ENCODE measurements at places on chromosomes 2 and 18.

- peak; percentile 87 for DNase-seq
Measured at GRCh38 chr2:69724540-69725159, 17.3 kb upstream of the ANXA4 start.

DNA sequence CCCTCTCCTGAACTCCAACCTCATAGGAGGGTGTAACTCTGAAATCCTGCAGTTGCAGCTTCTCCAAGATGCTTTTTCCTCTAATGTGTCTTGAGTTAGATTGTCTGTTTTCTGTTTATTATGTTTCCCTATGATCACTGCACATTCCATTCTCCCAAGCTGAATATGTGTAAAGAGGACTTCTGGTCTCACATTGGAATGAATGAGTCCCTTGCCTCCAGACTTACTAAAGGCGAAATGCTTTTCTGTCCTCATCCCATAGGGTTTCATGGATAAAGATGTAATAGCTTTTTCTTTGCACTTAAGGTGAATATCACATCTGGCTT lies 35.5 kb upstream of the CYP27A1 start:
- DNase-seq: no peak

DNA sequence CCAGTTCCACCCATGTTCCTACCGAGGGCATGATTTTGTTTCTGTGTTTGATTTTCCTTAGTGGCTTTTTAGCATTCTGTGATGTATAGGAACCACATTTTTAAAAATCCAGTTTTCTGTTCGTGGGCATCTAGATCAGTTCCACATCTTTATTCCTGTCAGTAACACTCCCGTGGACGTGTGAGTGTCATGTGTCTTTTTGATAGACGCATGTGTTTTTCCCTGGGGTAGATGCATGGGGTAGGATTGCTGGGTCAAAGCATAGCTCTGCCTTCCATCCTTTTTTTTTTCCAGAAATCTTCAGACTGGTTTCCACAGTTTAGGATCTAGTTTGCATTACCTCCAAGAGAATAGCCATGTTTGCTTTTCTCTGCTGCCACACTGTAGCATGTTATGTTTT lies 38.7 kb downstream of the CCDC74A start:
- no peak for DNase-seq

GRCh38 chr2:60706021-60706420 lies 50.0 kb upstream of the PAPOLG start:
- DNase-seq: no peak

- DNase-seq: no peak
Measured at GRCh38 chr18:28159055-28159454, 17.9 kb downstream of the CDH2 start.

DNA sequence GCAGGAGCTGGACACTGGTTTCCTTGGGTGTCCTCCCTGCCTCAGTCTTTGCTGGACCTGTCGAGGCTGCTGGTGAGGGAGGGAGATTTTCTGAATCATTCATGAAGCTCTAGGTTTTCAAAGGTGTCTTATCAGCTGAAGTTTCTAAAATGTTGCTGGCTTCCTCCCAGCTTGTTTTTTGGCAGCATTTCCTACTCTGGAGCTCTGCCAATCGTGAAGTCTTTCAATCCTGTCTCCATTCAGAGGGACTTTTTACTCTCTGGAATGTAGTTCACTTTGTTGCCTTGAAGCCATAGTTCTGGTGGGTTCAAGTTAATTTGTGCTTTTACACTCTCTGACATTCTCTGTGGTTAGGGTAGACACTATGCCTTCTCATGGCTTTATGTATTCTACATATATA lies 23.9 kb downstream of the SNTG2 start:
- no peak for DNase-seq

DNA sequence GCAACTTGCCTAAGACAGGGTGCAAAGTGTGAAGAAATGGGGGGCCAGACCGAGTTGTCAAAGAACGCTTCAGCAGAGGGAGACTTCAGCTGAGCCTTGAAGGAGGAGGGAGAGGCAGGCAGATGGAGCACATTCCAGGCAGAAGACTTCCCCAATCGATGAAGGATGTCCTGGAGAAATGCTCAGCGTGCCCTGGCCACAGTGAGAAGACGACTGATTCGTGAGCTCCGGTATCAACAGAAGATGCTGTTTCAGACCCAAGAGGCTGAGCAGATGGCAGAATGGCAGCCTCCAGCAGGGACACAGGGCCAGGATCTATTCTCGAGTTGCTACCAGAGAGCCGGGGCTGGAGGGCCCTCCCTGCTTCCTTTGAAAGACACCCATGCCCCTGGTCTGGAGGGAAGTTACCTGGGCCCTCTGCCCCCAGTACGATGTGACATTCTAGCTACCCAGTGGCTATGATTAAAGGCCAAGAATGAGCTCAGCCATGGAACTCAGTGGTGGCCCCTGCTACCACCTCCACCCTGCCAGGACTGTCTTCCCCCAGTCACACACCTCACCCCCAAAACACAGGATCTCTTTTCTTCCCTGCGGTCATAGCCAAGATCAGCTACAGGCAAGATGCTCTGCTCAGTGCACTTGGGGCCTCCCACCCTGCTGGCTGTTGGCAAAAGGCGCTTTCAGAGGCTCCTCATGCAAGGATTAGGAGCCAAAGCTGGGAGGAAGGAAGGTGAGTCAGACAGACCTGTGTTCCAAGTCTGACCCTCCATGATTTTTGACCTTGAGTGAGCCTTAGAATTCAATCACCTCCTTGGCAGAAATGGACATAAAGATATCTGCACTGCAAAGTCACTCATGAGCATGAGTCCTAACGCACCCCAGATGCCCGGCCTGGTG lies 84.3 kb downstream of the TFCP2L1 start:
- no peak for DNase-seq

- DNase-seq: peak; percentile 42
Measured at GRCh38 chr2:86297382-86298147, 39.9 kb downstream of the REEP1 start.

- DNase-seq: no peak
Measured at GRCh38 chr2:118808429-118808809, 39.0 kb downstream of the EN1 start.

GRCh38 chr2:2226326-2226725 lies 104.7 kb downstream of the MYT1L start:
- DNase-seq: no peak

DNA sequence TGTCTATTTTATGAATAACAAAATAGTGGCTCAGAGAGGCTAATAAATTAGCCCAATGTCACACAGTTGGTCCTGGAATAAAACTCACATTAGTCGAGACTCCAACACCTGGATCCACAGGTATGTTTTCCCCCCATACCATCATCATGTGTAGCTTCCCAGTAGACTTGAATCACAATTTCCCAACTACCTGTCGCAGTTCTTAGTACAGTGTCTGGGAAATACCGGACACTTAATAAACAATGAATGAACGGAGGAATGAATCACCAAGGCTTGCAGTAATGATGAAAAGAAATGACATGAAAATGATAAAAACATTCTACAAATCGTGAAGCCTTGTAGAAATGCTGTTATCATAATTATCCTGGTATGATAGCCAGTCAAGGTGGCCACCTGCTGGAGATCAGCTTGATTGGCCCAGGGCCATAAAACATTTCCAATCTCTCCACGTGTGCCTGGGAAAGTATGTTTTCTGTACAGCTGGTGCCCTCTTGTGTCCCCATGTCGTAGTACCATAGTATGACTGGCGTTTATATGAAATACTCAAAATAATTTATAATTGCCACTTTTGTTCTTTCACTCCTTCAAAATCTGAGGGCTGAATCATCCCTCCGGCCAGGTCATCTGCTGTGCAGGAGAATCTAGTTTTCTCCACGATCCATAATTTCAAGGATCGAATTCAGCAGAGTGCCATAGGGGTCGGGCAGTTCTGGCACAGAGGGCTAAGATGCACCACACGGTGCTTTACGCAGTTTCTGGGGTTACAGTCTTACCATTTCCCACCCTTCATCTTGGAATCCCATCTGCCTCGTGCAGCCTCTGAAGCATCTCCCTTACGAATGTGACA lies 95.4 kb downstream of the LAMA1 start:
- no peak for DNase-seq

DNA sequence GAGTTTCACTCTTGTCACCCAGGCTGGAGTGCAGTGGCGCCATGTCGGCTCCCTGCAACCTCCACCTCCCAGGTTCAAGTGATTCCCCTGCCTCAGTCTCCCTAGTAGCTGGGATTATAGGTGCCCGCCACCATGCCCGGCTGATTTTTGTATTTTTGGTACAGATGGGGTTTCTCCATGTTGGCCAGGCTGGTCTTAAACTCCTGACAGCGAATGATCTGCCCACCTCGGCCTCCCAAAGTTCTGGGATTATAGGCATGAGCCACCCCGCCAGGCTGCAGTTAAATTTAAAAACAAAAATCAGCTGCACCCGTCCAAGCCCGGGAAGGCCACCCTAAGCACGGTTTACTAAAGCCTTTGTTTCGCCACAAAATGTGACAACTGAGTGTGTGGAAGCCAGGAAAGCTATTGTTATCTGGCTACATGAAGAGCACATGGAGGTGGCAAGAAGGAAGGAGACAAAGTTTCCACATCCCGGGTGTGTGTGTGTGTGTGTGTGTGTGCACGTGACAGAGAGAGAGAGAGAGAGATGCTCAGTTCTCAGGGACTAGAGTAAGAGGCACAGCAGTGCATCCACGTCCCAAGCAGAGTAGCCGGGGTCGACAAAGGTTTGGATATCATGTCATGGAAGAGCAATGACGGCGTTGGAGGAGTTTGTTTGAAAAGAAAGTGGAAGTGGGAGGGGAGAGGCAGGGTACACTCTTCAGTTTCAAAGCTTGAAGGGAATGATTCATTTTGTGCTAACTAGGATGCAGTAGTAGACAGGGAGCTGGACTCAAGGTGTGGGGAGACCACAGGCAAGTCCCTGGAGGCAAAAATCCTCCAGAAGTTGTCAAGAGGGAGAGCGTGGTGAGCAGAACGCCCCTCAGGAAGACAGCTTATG lies 20.1 kb downstream of the INPP5D start:
- peak; percentile 41 for DNase-seq

GRCh38 chr2:17911491-17912260 lies 33.2 kb downstream of the KCNS3 start:
- no peak for DNase-seq

- DNase-seq: no peak
Measured at GRCh38 chr18:8499810-8500675, 109.2 kb upstream of the RAB12 start.

DNA sequence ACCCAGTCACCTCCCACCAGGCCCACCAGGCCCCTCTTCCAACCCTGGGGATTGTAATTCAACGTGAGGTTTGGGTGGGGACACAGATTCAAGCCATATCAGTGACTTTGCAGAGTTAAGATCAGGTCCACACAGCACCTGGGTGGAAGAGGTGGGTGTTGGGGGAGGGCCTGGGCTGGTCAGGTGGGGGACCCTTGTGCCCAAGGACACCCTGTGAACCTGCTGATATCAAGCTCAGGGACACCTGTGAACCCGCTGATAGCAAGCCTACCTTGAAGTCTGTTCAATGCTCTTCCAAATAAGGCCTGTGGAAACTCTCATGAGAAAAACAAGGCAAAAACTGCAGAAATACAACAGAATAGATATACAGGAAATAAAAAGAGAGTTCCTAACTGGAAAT lies 19.9 kb upstream of the TPO start:
- no peak for DNase-seq

DNA sequence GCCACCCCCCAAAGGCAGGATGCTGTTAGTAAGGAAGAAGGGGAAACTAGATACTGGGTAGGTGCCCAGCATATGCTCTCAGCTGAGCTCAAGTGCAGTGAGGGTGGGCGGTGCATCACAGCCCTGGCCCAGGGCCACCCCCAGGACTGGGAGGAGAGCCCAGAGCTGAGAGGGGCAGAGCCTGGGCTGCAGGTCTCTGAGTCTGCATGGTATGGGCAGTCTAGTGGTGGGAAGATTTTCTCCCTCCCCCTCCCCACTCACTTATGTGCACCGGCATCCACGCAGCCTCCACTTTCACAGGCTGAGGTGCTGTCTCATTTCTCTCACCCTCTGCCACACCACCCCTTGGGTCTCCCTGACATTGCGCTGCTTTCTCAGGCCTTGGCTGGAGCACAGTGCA lies 48.5 kb upstream of the CAB39 start:
- DNase-seq: peak; percentile 51

- peak; percentile 22 for DNase-seq
Measured at GRCh38 chr2:61536180-61536571, 2.0 kb downstream of the XPO1 start.
